ENCODE measurements at places on chromosomes 5 and 9. TPM values are rescaled to one million over a fixed set of nuclear protein-coding genes. Genes with fewer than 3 reads are reported as not detected.

The SLC6A18 gene
- not detected for total RNA-seq

The NAIP gene
- 0.39 TPM for total RNA-seq

The KLHL9 gene
- total RNA-seq = 18.5 TPM

The MAP1B gene
- total RNA-seq = 59.4 TPM

The AHRR gene
- total RNA-seq = 3.9 TPM

The C5orf58 gene
- total RNA-seq = not detected

The CAMK2A gene
- 0.71 TPM for total RNA-seq

The SPINK13 gene
- total RNA-seq = not detected

The SPARC gene
- 20.5 TPM for total RNA-seq

The HEMGN gene
- total RNA-seq = not detected

The TUSC1 gene
- 6.1 TPM for total RNA-seq

The MEIKIN gene
- not detected for total RNA-seq
